ENCODE measurements at places on chromosomes 11 and 22.

DNA sequence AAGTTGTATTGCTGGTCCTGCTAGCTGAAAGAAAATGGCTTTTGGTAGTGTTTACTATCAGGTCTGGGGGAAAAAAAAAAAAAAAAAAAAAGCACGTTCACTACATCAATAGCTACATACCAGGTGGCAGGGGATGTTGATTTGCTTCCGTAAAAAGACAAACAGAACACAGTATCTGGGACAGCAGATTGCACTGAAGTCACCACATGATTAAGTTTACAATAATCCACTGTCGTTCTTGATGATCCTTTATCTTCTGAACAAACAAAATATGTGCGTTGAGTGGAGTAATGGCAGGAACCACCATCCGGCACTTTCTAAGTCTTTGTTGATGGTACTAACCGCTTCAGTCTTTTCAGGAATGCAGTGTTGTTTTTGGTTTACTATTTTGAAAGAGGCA lies 48.7 kb downstream of the DDX6 start:
- DNase-seq, result no peak

GRCh38 chr11:72706579-72706978 lies 32.4 kb upstream of the PDE2A start:
- no peak for DNase-seq

DNA sequence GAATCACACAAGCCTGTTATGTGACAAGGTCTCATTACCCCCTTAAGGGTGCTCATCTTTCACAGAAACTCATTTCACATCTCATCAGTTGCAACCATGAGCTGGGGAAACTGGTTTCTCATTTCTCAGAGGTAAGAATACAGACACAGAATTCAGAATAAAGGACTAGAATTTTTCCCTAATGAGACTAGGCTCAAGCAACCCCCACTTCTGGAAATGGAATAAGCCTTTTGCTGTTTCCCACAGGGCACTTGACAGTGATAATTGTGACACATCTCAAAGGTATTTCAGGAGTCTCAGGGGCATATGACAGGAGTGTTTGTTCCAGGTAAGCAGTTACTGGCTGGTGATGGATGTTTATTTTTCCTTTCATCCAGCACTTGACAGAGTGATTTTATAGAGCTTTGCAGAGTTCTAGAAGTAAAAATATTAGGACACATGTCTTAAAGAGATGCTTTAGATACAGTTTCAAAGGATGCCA lies 112.9 kb upstream of the DDI1 start:
- DNase-seq, result no peak

- DNase-seq, result no peak
These were observed 20.1 kb downstream of the PTPN5 start for GRCh38 chr11:18771266-18772035.

DNA sequence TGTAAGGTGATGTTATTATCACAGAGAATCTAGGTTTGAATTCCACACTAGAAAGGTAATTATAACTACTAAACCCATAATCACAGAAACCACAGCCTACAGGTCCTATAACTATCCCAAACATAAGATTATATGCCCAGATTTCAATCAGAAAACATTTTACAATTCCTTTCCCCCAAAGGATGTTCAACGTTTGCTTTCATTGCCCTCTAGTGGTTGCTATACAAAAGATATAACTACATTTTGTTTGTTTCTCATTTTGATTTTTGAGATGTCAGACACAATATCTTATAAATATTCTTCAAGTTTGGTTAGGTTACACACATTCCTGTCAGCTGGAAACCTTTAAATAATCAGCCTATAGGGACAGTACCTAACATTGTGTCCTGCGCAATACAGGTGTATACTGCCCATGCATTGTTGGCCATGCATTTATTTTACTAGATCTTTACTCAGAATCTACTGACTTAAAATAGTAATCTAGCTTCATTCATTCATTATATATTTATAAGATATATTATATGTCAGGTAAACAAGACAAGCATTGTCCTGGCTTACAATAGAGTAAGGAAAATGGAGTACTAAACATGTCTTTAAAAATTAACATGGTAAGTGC lies 530.5 kb upstream of the CCDC90B start:
- DNase-seq, result peak; percentile 19

- no peak for DNase-seq
These were observed 14.5 kb downstream of the SEPTIN3 start for GRCh38 chr22:41983513-41984405.

DNA sequence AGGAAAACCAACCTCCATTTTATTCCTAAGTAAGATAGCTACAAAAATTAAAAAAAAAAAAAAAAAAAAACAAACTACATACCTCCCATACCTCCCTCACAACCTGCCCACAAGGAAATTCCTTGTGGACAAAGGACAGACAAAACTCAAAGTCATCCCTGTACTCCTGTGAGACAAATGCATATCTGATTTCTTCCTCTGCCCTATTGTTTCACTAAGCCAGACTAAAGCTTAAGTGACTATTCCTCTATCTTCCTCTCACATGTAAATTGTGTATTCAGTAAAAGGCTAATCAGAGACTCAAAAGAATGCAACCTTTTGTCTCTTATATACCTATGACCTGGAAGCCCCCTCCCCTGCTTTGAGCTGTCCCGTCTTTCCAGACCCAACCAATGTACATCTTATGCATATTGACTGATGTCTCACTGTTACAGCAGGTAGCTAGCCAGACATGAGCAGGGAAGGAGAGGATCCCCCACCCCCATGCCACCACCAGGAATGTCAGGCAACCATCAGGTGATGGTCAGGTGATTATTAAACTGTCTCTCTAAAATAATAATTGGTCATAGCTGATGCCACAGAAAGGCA lies 289.4 kb downstream of the SBF2 start:
- DNase-seq, result no peak

GRCh38 chr11:32751381-32751780 lies 43.1 kb downstream of the CCDC73 start:
- no peak for DNase-seq

DNA sequence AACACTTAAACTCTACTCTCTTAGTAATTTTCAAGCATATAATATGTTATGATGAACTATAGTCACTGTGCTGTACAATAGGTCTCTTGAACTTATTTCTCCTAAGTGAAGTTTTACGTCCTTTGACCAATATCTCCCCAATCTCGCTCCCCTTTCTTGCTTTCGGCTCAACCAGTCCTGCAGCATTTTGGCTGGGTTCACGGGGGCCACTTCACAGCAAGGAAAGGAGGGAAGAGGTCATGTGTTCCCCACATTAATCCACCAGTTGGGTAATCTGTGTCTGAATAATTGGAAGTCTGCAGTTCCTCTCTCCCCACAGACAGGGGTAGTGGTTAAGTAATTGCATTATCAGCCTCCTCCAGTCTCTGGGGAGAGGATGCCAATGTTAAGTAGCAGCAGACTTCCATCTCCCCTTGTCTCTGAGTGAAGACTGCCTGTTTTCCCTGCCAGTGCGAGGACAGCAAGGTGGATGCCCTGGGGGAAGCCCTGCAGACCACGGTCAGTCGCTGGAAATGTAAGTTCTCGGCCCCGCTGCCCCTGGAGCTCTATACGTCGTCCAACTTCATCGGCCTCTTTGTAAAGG lies 59.2 kb upstream of the CRTAM start:
- no peak for DNase-seq

GRCh38 chr11:32387411-32387810 lies 47.9 kb downstream of the WT1 start:
- DNase-seq, result no peak

- DNase-seq, result no peak
These were observed 35.6 kb upstream of the DDI1 start for GRCh38 chr11:104000798-104001197.

DNA sequence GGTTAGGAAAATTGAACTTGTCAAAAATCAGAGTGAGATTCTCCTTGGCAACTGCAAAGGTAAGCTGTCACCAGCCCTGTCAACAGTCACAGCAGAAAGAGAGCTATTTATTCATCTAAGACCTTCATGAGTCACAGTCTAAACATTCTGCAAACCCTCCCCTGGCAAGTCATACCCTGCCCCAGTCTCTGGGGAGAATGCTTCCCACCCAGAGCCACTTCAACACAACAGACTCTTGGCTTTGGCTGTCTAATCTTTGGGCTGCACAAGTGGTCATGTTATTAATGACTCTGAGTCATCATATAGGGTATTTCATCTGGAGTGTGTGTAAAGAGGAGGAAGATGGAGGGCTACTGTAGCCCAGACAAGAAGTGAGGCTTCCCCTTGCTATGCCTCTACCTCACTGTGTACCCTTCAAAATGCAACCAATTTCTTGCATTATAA lies 153.4 kb downstream of the CCDC34 start:
- DNase-seq, result peak; percentile 53

GRCh38 chr11:128632141-128632791 lies 44.9 kb upstream of the ETS1 start:
- peak; percentile 77 for DNase-seq

DNA sequence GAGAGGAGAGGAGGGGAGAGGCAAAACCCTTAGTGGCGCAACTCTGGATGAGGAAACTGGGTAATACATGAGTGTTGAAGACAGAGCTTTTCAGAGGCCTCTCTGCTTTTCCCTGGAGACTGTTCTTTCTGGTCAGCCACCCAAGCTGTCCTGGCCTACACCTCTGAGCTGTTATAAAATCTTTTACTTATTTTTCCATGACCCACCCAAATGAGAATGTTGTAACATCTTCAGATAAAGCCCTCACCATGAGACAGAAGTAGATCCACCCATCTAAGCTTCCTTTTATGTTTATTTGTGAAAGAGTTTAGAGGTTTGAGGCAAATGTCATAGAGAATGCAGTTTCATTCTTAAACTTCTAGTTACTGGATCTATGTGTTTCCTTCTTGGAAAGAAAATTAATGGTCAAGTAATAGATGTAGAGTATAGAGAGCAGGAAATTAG lies 20.3 kb upstream of the APLP2 start:
- no peak for DNase-seq

DNA sequence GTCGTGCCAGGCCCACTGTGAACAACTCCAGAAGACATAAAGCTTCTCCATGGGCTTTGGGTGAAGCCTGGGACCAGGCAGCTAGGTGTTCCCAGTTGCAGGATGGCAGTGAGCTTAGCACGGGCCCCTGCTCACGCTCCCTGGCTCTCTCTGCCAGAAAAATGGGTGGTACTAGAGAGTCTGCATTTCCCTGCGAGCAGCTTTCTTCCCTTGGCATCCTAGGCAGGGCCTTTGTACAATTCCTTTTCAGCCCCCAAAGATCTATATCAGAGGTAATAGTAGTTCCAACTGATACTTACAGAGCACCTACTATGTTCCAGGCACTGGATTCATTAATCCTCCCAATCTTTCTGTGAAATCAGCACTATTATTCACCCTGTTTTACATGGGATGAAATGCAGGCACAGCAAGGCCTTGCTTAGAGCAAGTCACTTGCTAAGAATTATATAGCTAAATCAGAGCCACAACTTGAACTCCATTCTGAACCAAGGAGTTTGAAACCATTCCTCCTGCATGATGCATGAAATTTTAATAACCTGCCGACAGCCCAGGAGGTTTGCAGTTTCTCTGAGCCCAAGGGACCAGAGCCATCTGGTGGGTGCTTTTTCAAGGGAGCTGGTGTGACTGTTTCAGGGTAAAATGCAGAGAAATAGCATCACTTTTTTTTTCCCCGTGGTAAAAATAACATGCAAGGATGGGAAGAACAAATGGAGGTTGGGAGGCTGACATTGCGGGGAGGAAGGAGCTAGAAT lies 22.7 kb downstream of the NAV2 start:
- no peak for DNase-seq

- DNase-seq, result no peak
These were observed 473 bp downstream of the TXN2 start for GRCh38 chr22:36480941-36481392.

DNA sequence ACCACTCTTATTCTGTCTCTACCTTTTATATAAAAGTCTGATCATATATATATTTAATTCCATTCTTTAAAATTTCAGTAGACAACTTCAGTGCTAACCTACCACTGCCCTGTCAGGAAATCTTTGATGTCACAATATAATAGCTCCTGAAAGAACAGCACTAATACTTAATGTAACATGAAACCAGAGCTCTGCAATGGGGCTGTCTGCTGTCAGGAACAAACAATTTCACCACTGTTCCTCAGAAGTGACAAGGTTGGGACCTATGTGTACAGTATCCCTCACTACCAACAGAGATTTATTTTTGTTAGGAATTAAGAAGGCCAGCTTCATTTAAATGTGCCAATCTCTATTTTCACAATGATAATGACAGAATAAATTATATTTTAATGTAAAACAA lies 165.5 kb upstream of the C11orf58 start:
- no peak for DNase-seq

DNA sequence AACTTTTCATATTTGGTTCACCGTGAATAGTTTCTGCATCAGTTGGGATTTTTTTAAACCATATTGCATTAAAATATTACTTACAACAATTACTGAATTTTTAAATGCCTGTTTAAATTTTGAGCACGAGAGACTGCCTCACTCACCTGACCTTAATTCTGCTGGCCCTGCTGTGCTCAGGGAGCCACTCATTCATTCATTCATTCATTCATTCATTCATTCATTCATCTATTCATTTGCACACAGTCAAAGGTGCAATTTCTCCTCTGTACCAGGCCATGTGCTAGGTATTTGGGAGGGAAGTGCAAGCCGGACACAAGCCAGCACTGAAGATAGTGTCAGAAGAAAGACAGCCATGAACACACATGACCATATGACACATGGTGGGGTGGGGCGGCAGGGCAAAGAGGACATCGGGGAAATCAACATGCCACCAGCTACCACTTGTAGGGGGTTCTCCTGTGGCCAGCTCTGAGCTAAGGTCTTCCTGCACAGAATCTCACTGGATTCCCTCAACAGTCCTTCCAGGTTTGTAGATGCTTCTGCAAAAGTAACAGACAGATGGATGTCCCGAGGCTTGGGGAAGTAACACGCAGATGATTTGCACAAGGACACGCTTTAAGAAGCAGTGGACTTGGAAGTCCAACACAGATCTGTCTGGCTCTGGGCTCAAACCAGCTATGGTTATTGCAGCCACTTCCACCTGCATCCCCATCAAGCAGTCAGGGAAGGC lies 568 bp upstream of the CSF2RB start:
- DNase-seq, result no peak

DNA sequence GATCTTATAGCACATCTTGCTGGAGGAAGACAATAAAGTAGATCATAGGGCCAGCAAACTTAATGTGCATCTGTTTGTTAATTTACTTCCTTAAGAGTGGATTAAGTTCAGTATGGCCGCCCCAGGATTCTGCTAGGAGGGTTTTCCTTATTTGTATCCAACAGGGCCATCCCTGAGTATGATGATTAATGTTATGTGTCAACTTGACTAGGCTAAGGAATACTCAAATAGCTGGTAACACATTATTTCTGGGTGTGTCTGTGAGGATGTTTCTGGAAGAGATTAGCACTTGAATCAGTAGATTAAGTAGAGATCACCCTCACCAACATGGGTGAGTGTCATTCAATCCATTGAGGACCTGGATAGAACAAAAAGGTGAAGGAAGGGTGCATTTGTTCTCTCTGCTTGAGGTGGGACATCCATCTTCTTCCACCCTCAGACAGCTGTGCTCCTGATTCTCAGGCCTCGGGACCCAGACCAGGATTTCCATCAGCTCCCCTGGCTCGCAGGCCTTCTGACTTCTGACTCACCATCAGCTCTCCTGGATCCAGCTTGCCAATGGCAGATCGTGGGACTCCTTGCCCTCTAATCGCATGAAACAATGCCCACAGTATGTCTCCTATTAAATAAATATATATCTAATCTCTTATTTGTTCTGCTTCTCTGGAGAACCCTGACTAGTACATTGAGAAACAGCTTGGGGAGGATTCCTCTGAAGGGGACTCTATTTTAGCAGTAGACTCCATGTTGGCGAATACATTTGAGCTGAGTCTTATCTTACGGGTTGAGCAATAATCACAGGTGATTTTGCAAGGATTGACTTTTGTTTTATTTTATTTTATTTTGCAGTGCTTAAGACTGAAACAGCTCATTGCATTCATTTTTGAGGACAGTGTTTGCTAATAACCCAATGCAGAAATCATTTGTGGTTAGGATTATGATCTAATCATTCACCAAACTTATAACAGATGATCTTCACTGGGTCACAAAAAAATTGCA lies 9.0 kb upstream of the ZBTB44 start:
- no peak for DNase-seq

All from GM12865 (cell line).